ENCODE measurements at places on chromosomes 2 and 18.

- DNase-seq = no peak
Observed at GRCh38 chr2:127877626-127878025, 8.1 kb downstream of the AMMECR1L start.

DNA sequence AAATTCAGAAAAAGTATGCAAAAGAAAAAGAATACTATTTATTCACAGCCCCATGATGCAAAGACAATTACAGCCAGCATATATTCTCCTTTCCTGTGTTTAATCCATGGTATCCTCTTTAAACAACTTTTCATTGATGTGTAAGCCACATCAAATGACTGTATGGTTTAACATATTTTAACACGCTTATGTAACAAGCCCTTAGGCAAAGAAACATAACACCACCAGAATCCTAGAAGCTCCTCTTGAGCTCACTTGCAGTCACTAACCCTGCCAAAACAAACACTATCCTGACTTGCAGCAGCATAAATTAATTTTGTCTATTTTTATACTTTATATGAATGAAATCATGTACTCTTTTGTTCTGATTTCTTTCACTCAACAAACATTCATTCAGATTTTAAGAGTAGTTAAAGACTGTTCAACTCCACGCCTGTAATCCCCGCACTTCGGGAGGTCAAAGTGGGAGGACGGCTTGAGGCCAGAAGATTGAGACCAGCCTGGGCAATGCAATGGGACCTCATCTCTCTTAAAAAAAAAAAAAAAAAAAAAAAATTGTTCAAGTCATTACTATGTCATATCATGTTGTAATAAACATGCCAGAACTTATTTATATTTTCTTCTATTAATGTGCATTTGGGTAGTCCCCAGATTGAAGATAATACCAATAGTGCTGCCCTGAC is 226.3 kb downstream of the NBAS start:
- no peak for DNase-seq

- DNase-seq = no peak
Observed at GRCh38 chr2:43051338-43051737, 175.1 kb downstream of the ZFP36L2 start.

DNA sequence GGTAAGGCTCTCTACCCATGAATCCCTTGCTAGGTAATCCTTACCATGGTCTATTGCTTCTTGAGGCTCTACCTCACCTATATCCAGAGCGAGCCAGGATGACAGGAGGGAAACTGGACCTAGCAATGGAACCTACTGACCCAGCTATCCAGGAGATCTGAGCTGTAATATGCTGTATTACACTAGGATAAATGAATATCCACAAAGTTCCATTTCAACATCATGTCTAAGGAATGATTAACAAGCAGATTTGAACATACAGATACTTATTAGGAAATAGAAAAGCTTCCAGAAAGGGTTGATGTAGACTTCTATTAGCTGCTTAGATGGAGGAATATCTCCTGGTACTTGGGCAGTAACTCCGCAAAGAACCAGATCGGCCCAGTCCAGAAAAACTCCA is 110.1 kb downstream of the BAZ2B start:
- DNase-seq = no peak

DNA sequence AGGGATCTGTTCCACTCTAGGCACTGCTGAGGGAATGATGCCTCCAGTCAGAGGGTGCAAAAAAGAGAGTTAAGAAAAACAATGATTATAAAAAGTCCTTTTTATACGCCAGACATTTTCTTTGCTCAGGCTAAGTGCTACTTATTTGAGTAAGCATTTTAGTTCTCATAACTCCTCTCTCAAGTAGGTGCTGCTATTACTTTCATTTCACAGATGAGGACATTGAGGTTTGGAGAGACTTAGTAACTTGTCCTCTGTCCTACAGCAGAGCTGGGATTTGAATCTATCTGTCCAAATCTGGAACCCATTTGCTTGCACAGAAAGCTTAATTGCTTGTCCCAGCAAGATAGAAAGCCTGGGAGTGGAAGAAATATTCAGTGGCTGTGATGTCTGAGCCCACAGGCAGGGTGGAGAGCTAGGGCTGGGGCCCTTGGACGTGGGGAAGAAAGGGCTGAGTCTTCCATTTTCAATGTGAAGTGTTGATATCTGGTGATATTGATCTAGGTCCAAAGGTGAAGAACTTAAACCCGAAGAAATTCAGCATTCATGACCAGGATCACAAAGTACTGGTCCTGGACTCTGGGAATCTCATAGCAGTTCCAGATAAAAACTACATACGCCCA is 5.8 kb downstream of the IL37 start:
- DNase-seq = no peak

DNA sequence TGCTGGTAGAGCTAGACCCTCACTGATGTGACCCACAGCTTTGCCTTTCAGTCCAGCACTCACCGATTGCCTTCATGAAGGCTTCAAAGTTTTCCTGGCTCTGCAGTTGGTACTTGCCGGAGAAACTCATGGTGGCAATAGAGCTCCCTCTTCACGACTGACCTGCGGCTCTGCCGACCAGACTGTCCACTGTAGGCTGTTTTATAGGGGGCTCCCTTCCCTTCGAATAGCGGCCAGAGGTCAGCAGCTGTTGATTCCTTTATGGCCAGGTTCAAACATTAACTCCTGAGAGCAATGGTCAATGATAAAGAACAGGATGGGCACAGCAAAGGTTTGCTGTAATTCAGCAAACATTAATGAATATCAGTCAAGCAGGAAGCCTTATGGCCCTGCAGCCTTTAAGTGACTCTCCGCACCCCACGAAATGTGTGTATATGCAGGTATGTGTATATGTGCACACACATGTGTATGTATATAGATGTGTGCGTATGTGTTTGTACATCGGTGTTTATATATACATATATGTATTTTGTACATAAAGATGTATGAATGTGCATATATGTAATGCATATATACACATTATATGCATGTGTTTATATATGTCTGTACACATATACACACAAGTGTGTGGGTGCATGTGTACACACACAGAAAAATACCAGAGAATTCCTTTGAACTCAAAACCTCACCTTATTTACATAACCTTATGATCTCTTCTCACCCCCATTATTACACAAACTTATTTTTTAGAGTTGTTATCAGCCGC is at the start of gene FABP1:
TSS of gene FABP1 (minus strand) at position 175 of the 766 bp plus-strand sequence. CDS start at position 130, 45 bp downstream.
- no peak for DNase-seq

GRCh38 chr18:37180086-37180485 is 351.2 kb downstream of the KIAA1328 start:
- DNase-seq = no peak

DNA sequence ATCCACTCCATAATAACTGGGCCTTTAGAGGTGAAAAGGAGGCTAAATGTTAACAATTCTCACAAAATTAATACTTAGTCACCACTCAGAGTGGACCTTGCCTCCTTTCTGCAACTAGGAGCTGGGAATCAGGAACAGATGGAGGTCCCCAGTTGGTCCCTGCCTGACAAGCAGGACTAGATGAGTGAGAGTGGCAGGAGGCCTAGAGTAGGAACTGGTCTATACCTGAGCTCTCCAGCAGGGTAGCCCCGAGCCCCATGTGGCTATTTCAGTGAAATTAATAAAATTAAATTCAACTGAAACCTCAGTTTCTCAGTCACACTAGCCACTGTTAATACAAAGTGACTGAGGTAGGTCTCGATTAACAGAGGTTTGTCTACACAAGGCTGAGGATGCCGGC is 150.5 kb downstream of the MYO5B start:
- DNase-seq = no peak

GRCh38 chr2:45121236-45121927 is 112.1 kb upstream of the SIX2 start:
- DNase-seq = no peak

DNA sequence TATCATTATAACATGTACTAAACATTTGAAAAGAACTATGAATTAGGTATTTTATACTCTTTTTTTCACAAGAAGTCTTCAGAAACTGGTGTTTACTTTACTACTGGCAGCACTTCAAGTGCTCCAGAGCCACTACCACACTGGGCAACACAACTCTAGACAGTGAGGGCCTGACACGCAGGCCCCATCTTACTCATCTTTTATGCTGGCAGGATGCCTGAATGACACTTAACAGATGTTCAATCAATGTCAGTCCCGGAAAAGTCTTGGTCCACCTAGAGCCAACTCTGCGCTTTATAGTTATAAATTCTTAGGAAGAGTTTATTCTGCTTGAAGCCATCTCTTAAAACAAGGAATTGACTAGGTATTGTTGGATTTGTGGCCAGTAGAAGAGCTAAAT is 8.7 kb upstream of the WIPF1 start:
- no peak for DNase-seq

- DNase-seq = peak; percentile 32
Observed at GRCh38 chr2:28895189-28895893, 874 bp downstream of the WDR43 start.

DNA sequence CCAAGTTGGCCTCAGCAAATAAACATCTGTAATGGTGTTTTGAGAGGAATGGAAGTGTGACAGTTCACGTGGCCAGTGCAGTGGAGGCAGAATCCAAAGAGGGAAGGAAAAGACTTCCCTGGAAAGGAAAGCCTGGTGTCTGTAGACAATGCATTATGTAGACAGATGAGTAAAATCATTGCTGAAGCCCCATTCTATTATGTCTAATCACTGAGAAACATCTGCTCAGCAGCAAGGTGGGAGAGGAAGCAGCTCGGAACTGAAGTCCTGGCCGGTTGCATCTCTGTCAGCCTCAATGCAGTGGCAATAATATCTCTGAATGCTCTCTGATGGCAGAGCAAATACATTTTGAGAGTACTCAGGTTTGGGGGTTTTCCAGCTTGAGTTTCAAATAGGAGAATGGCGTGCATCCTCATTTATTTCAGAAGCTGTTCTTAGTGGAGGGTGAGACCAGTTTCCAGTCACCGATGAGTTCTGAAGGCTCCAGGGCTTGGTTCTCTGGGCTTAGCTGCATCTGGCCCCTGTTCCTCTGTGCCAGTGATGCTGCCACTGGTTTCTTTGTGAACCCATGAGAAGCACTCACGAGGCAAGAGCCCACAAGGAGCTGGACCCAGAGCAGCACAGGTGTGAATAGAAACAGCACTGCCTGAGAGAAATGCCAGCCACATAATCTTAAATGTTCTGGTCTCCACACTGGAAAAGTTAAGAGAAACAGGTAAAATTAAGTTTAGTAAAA is 63.3 kb downstream of the RPIA start:
- DNase-seq = no peak

DNA sequence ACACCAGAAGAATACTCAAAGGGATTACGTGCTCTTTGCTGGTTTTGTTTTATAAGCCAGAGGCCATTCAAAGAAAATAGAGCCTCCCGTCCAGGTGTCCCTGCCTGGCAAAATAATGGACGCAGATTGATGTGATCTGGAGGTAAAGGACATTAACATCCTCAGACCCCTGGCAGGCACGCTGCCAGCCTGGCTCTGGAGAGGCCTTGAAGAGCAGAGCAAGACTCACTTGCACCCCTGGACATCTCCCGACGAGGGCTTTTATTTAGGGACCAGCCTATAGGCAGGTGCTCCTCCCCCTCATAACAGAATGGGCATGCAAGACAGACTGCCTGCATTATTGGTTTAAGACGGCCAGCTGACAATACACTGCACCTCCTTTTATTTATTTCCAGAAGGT is 291.3 kb downstream of the BCL11A start:
- no peak for DNase-seq

DNA sequence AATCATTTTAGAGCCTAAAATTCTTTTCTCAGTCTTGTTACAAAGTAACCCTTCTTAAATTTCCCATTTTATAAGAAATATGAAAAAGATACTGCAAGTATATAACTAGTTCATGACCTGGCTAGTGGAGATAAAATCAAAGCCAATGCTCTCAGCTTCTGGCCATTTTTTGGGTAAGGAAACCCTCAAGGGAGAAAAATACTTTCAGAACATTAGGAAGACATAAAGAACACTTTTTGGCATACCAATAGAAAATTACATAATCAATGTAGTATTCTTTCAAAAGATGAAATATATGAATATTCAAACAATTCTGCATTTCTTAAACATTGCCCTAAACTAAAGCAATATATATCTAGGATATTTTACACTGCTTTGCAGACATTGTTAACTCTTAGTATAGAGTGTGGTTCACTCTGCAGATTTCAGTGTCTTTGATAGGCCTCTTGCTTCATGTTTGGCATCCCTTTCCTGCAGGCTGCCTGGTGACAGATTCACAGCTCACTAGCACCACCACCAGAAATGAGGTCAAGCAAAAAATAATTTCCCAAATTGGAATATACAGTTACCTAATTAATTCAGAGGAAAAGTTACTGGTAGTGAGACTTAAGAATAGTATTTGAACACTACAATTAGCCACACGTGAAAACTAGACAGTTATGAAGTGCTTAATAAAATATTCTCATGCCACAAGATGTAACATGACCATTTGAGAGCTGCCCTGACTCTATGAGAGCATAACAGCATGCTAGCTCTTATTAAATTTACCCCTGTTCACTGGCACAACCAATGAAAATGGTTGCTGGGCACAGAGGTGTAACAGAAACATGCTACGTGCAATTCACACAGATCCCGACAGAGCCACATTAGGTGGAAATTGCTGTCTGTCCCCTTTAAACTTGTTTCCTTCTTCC is 36.0 kb downstream of the PAIP2B start:
- DNase-seq = peak; percentile 54

DNA sequence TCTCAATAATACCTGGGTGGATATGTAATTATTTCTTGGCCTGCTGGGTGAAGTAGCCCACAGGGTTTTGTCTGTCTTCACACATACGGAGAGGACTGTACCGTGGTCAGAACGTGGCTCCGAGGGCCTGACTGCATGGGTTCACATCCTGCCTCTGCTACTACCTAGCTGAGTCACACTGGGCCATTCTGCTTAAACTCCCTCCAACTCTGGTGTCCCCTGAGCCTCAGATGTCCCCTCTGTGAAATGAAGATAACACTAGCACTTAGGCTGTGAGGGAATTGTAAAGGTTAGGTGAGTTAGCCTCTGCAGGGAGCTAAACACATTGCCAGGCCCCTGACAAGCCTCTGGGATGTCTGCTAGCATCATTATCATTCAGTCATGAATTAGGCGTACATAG is 120.1 kb upstream of the NABP1 start:
- no peak for DNase-seq

DNA sequence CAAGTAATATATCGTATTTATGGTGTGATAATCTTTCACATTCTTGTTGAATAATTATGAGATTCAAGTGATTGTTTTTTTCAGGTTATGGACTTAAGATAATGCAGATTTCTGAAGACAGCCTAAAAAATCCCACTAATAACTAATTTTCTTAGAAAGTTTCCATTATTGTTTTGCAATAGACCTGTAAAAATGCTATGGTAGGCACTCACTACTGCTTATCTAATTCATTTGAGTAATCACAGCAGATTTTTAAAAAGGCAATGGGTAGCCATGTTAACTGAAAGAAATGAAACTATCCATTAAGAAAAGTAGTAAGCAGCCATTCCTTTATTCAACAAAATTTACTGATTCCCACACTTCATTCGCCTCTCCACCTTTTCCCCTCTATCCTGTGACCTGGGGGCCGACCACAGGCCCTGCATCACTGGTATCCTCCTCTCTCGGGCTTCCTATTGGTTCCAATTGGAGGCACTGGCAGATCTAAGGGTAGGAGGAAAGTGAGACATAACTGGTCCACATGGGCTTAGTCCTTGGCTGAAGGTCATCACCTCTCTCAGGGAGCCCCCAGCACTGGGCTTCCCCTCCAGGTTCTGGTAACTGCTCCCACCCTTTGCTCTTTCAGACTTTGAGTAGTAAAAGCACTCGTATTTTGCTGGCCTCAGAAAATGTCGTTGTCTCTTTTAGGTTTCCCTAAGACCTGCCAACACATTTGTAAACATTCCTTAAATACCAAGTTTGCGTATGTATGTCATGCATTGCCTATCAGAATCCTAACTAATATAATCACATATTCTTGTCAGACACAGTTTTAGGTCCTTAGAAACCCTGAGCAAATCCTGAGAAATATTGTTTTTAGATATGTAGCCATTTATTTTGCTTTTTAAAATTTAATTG is 18.5 kb downstream of the RBMS1 start:
- DNase-seq = no peak

- no peak for DNase-seq
Observed at GRCh38 chr2:99691926-99692325, 202.1 kb upstream of the REV1 start.

Measured in Kasumi-1 (cell line).